Sigmoid colon (tissue), 7 donors: ENCODE measurements at places on chromosomes 16 and 17. TPM values are rescaled to one million over a fixed set of nuclear protein-coding genes. Genes with fewer than 3 reads are reported as not detected.

GRCh38 chr16:89764711-89765201 is 43.4 kb downstream of the ZNF276 start:
- DNase-seq, result no peak

GRCh38 chr17:4980644-4981216 is 6.7 kb downstream of the CAMTA2 start:
- no peak for DNase-seq

- DNase-seq, result no peak
Observed at GRCh38 chr16:6247775-6248174, 1084.9 kb upstream of the RBFOX1 start.

GRCh38 chr17:7631398-7632380 is 1.8 kb downstream of the SHBG start:
- DNase-seq, result no peak

- DNase-seq, result no peak
Observed at GRCh38 chr17:5516060-5516792, 29.9 kb downstream of the MIS12 start.

- DNase-seq, result no peak
Observed at GRCh38 chr16:72023962-72024361, 15.4 kb downstream of the DHODH start.

DNA sequence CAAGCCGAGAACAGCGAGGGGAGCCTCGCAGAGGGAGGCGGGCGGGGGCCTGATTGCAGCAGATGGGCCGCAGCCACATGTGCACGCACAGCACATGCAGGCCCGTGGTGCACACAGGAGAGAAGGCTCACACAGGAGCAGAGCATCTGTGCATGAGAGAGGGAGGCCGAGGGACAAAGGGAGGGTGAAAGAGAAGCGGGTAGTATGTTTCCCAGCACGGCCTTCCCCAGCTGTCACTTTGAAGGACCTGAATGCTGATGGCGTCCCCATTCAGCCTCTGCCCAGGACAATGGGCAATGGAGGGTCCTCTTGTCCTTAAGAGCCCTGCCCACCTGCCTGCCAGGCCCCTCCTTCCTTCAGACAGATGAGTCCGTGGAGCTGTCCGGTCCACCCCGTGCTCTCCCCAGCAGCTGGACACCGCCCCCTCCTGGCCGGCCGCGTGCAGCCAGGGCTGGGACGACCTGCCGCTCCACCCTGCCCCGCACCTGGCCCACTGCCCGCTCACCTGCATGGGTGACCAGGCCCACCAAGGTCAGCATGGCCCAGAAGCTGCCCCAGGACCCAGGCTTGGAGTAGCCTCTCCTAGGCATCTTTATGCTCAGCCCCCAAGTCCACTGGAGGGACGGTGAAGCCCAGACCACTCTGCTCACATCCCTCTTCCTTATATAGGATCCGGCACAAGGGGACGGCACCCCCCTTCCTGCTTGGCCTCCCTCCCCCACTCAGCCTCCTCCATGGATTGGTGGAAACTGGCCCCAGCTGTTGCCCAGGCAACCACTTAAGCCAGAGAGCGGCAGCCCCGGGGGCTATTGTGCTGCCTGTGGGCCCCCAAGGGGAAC is at the start of gene BTBD17:
Gene BTBD17 (minus strand): TSS at position 639 of the 839 bp plus-strand sequence. CDS start 49 bp downstream, at position 590.
- DNase-seq, result no peak

DNA sequence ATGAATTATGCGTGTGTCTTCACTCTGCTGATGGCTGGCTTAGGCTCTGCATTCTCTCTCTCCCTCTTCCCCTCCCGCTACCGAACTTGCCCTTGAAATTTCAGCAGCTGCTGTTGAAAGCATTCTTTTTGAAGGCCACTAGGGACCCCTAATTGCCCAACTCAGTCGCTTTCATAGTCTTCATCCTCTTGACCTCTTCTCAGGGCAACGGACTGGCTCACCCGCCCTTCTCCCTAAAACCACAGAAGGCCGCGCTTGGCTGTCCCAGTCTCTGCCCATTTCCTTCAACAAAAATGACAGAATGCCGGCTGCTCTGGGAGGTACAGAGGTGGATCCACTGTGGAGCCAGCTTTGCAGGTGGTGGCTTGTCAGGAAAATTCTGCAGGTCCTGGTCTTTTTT is 21.0 kb upstream of the FMNL1 start:
- peak; percentile 69 for DNase-seq

- DNase-seq, result no peak
Observed at GRCh38 chr17:13492737-13493122, 109.0 kb downstream of the HS3ST3A1 start.

DNA sequence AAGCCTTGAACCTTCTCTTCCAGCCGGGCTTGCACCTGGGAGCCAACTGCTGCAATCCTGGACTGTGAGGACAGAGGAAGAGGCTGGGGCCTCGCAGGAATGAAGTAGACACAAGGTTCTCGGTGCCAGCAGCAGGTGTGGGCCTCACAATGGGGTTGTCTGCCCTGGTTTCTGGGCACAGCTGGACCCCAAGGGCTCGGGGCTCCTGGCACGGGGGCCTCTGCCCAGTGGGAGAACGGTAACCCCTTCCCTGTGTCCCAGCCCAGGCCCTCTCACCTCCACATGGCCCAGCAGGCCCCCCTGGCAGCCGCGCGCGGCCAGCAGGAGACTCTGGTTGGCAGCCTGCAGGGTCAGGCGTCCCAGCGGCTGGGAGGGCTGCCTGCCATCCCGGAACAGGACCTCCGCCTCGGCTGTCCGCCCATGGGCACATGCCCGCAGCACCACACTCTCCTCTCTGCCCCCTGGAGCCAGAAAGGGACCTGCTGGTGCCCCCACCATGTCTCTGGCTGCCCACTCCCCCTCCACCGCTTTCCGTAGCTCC is 46.9 kb downstream of the RMI2 start:
- peak; percentile 57 for DNase-seq

- DNase-seq, result no peak
Observed at GRCh38 chr16:3458852-3459361, 15.4 kb downstream of the NAA60 start.

DNA sequence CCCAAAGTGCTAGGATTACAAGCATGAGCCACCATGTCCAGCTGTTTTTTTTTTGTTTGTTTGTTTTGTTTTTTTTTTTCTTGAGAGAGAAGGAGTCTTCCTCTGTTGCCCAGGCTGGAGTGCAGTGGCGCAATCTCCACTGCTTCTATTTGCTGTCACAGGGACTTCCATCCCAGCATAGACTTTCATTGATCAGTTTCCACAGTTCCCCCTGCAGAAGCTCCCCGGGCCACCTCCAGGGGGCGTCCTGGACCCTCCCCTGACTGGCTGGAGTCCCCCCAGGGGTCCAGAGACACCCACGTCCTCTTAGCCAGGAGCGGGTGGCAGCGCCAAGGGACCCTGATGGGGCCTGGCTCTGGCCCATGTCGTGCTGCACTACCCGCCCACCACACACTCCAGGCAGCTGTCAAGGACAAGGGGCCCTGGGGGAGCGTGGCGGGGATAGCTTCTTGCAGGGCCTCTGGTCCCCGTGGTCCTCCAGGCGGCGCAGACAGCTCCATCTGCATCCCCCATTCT is 3.1 kb upstream of the NPW start:
- no peak for DNase-seq

- DNase-seq, result no peak
Observed at GRCh38 chr17:1011760-1012735, 15.1 kb downstream of the TIMM22 start.

DNA sequence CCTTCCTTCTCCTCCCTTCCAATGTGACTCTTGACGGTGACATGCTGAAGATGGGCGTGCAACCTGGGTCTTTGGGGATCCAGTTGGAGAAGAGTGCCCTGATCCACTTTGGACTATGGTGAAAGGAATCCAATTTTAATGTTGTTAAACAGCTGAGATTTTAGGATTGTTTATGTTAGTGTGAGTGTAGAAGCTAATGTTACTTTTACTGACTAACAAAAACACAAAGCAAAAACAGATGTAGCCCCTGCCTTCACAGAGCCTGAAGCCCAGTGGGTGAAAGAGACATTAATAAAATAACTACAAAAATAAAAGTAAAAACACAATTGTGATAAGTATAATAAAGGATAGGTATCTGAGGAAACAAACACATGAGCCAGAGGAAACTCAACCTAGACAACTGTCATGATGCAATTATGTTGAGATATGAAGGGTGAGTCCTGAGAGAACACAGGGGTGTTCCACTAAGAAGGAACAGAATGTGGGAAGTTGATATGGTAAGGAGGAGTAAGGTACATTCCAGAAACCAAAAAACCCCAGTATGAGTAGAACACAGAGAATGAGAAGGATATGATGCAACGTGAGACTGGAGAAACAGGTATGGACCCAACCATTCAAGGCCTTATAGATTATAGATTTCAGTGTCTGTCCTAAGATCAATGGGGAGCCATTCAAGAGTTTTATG is 115.1 kb upstream of the PMFBP1 start:
- DNase-seq, result no peak

GRCh38 chr17:14113137-14113536 is 43.8 kb downstream of the COX10 start:
- DNase-seq, result no peak

DNA sequence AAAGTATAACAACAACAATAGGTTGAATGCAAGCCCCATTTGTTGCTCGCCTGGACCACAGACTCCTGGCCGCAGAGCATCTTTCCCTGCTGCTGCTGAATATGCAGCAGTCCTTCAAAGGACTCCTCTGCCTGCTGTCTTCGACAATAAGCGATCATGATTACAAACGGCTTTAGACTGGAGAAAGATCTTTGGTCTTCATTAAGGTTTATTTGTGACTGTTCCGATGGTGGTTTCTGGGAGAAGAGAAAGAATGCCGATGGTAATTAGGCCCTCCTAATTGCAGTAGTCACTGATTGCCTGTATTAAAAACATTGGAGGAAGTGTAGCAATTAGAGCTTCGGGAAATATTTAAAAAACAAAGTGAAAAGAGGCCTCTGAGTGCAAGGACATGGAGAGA is 138.2 kb downstream of the CACNG3 start:
- DNase-seq, result no peak

DNA sequence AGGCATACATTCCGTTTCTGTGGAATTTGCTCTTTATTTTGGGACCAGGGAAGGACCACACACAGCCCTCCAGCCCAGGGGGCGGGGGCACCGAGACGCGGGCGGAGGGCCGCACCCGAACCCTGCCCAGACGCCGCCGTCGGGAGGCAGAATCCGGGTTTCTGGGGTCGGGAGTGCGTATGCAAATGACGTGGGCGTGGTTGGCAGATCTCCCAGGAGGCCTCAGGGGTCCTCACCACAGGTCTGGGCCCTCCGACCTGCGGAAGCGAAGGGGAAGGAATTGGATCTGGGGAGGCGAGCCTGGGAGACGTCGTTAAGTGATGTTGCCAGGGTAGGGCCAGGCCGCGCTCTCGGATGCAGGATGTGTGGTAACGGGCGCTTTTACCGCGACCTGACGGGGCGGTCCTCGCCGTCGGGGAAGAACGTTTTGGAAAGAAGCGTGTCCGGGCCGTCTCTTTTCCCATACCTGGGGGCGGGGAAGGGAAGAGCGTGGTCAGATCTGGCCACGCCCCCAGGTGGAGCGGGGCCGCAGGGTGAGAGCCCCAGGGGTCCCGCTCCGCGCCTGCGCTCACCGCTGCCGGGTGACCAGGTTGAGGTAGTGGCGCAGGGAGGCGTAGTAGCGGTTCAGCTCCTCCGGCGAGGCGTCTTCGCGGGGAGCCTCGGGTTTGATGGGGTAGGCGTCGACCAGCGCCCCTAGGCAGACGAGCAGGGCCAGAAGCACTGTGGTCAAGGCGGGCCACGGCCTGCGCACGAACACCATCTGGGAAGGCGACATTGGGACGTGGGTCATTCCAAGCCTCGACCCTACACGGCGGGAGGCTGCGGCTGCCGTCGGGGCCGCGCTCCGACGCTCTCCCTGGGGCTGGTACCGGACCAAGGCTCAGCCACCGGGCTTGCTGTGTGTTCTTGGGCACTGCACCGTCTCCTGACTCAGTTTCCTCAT is 745 bp downstream of the PYY start:
- DNase-seq, result no peak

DNA sequence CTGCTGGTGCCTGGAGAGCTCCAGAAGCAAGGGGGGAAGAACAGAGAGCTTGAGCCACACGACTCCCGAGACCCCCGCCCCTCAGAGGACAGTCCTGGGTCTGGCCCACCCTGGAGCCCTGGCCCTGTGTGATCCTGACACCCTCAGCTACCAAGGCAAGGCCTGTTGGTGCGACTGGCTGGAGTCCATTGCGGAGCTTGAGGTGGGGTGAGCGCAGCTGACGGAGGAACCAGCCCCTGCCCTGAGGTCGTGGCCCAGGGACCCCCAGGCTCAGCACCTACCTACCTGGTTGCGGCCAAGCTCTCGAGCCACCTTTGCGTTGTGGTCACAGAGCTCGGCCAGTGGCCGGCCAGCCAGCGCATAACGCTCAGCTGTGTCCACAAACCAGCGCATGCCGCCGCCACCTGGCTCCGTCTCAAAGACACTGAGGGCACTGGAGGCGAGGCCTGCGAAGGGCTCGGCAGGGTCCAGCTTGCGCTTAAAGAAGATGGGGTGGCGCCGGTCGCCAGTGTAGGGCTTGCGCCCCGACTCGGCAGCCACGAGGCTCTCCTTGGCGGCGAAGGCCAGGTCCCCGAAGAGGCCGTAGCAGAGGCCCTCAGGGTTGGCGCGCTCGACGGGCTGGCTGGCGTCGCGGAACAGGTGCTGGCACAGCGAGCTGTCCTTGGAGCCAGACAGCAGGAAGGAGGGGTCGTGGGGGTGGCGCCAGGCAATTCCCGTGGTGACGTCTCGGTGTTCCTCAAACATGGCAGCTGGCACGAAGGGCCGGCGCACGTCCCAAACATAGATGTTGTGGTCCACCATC is 2.5 kb upstream of the JMJD8 start:
- DNase-seq, result no peak

DNA sequence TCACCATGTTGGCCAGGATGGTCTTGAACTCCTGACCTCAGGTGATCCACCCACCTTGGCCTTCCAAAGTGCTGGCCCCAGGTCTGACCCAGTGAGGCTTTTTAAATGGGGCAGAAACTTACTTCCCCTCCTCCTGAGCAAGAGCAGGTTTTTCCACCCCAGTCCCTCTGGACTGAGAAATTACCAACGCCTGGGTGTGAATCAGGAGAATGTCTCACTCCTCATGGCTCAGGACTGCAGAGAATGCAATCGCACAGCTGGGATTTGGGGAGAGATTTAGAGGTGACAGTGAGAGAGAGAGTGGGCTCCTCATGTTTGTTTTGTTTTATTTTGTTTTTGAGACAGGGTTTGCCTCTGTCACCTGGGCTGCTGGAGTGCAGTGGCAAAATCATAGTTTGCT is 203.6 kb downstream of the RAB11FIP4 start:
- DNase-seq, result no peak

FTO gene
- 86.7 TPM for total RNA-seq

PPY gene
- total RNA-seq, result not detected

THAP11 gene
- 85.6 TPM for total RNA-seq

ATMIN gene
- total RNA-seq, result 31.9 TPM

CLEC19A gene
- total RNA-seq, result not detected

MPV17L gene
- 8.9 TPM for total RNA-seq

TMEM98 gene
- 46.0 TPM for total RNA-seq
